ENCODE measurements at places on chromosomes 3 and 15.
A peak's percentile ranks its signal among the peaks of the same experiment; 100 is the strongest.

DNA sequence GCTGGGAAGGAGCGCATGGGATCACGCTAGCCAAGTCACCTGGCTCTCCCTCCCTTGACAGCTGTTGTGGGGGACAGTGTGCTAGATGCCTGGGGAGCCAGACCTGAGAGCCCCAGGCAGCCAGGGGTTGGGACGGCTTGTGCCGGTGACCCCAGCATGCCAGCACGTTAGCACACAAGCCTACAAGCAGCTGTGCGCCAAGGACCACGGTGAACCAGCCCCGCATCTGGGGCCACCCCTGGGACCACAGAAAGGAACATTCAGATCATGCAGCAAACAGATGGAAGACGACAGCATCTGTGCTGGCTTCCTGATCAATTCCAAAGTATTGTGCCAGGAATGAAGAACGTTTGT is 64.8 kb downstream of the NTRK3 start:
- DNase-seq: no peak

- no peak for DNase-seq
These were observed 105.3 kb upstream of the ACP3 start for GRCh38 chr3:132211896-132212295.

- DNase-seq: no peak
These were observed 1.8 kb downstream of the ARNT2 start for GRCh38 chr15:80405970-80406369.

DNA sequence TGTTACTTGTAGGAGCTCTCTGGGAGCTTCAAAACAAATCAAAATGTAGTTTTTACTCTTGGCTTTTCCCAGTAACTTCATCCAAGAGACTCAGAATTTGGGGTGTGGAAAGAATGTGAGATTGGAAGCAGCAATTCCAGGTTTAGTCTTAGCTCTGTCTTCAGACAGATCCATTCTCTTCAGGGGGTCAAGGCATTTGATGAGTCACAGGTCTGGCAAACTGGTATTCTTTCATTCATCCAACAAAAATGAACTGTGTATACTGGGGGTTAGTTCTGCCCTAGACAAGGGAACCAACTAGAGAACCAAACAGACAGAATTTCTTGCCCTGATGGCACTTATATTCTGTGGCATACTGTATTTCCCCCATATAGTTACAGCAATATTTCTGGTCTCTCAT is 36.3 kb upstream of the CADPS start:
- no peak for DNase-seq

- DNase-seq: no peak
These were observed 167.0 kb downstream of the EBLN2 start for GRCh38 chr3:73228437-73228836.

DNA sequence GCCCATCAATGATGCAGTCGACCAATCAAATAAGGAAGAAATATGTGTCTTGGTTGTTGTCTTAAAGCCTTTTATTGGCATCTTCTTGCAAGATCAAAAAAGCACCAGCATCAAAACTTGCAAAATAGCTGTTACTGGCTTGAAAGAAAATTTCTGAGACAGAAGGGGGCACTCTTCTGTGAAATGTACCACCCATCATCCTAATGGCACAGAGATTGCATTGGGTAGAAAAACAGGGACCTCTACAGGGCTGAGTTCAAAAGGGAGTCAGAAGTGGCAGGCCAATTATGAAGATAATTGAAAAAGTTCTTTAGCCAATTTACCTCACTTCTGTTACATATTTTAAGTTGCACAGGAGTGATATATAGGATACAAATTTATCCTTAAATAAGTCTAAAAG is 122.3 kb upstream of the GPR149 start:
- no peak for DNase-seq

DNA sequence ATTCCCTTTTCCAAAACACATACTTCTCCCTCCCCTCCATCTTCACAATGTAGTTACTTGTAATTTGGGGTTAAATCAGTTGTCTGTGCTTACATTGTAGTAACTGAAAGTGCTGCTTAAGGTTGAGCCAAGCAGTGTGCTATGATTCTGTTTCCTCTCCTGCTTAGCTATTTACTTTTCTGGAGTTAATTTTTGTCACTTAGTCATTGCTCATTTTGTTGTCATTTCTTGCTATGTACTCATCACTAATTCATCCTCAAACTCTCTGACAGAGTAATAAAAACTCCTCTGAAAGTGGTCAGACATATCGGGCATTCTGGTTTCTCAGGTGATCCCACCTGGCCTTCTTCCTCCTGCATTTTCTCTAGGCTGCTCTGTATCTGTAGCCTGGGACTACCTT is 80.7 kb downstream of the PPARG start:
- no peak for DNase-seq

DNA sequence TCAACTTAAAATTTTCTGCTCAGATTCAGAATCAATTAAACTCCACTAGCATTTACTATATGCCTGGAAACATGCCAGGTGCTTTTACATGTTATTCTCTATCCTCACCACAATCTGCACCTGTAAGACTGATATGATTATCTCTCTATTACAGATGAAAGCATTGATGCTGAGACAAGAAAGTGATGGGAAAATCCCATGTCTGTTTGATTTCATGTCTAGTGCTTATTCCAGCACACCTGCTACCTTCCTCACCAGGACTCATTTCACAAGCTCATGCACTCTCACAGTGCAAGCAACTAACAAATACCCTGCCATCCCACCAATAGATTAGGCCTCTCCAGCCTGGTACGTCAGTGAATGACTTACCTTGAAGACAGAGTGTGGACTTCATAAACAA is 25.0 kb upstream of the BCL6 start:
- DNase-seq: no peak

GRCh38 chr3:88385090-88385489 is 235.3 kb downstream of the C3orf38 start:
- no peak for DNase-seq

DNA sequence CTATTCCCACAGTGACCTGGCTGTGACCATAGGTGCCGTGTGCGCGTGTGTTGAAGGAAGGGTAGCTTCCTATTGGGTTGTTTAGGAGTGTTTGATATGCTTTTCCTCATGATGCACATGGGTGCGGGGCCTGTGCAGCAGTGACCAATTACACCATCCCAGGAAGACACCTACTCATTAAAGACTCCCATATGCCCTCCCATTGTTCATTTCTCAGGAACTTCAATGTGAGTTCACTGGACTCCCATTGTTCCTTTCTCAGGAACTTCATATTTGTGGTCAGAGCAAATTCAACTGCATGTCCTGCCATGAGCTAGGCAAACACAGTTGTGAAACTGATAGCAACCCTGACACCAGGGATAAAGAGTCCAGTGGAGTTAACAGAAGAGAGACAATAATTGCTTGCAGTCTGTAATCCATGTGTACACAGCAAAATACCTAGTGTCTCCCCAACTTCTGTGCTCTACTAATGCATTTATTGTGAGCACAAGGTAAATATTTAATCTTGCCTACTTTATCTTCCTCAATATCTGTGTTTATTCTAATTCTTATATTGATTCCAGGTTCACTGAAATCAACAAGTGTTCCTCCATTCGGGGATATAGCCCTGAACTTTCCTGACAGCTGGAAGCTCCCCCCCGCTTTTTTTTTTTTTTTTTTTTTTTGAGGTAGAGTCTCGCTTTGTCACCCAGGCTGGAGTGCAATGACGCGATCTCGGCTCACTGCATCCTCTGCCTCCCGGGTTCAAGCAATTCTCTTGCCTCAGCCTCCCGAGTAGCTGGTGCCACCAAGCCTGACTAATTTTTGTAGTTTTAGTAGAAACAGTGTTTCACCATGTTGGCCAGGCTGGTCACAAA is 57.5 kb upstream of the GCNT3 start:
- DNase-seq: peak; percentile 66

- peak; percentile 66 for DNase-seq
These were observed 11.0 kb upstream of the FILIP1L start for GRCh38 chr3:100125161-100125938.

DNA sequence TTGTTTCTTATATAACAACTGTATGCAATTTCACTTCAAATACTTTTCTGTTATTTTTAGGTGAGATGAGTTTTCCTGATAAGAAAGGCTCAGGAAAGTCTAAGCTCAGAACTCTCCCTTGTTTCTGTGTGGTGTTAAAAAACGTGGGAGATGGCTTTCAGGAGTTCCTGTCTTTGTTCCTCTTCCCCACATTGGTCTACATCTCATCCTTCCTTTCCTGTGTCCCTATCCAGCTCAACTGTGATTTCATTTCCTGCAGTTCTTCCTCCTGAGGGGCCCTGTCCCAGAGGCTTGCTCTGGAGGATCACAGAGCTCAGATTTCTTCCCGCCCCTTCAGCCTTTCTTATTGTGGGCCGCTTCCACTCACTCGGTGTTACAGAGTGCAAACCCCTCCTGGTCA is 11.2 kb downstream of the SEC13 start:
- DNase-seq: peak; percentile 84

DNA sequence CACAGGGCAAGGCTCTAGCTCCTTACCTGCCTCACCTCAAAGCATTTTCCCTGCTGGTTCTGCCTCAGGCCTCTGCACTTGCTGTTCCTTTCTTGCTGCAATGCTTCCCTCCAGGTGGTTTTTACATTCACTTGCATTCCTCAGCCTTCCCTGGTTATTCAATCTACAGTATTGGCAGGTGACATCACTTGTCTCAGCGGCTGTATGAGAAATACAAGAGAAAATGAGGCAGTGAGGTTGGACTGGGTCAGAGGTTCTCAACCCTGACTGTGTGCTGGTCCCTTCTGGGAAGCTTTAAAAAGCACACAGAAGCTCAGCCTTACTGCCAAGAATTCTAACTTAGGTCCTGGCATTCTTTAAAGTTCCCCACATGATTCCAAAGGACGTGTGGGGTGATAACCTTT is 26.7 kb downstream of the SIAH2 start:
- DNase-seq: no peak

DNA sequence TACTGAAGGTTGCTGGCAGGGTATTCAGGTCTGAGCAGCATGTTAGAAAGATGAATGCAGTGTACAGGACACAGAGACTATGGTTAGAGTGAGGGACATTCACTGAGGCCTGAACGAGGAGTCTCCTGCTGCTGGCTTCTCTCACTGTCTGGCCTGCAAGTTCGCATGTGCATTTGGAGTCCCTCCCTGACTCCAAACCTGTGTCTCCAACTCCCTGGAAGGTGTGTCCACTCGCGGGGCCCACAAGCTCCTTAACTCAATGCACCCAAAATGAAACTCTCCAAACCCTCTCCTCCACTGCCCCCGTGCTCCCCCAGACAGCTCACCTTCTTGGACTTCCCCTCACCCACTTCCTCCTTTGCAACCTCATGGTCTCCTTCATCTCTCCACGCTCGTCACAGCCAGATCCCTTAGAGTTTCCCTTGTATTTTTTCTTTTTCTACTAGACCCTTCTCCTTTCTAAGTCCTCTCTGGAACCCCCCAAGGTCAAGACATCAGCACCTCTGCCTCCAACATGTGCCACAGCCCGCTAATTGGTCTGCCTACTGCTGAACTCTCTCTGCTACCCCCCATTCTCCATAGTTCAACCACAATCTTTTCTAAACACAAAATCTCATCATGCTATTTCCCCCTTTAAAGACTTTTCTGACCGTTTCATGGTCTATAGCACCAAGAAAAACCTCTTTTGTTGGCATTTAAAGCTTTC is 58.3 kb downstream of the HES1 start:
- no peak for DNase-seq

DNA sequence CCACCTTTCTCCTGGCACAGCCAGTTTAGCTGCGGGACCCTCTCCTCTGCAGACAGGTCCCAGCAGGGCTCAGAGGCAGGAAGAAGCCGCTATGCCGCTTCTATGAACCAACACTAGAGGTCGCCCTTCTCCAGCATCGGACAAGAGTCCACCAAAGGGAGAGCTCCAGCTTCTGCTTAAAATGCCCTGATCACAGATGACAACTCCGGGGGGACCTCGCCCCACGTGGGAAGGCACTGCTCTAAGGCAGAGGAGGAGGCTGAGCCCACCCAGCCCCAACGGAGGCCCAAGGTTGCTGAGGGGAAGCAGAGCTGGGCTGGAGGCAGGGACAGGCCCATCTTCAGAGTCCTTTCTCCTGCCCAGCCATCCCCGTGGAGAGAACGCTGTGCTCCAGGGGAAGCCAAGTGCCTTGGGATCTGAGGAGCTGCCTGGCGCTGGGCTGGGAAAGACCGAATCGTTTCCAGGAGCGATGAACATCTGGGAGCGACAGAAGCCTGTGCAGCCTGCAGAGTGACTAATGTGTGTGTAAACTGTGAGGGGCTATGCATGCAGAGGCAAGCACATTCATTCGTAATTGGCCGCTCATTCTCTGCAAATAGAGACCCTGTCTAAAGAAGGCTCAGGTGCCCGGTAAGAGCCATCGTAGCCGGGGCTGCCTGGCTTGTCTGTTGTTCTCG is 43.5 kb upstream of the BDH1 start:
- DNase-seq: peak; percentile 87

DNA sequence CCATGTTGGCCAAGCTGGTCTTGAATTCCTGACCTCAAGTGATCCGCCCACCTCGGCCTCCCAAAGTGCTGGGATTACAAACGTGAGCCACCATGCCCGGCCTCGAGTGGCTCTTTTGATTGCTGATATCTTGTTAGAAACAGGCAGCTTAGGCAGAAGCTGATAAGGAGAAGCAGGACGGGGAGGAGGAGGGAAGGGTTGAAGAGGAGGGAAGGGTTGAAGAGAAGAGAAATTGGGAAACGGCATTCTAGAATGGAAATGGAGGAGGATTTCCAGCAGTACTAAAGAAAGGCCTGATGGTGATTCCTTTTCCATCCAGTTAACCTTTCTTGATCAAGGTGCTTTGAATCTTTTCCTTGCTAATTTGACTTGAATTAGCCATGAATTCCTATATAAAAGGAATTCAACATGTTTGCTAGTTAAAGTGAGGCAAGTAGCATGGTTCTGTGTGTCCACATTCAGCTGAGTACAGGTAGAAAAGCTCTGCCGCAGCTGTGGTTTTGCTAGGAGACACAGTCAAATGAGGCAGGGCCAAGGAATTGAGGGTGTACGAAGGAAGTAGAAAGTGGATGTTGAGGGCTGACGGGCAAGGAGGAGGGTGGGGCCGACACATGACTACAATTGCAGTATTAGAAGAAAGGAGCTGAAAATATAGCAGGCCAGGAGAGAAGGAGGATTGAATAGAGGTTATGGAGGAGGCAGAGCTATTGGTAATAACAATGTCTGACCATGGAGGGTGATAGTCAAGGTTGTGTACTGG is 27.2 kb upstream of the ATP1B3 start:
- no peak for DNase-seq

GRCh38 chr3:186980989-186981388 is 50.7 kb downstream of the ST6GAL1 start:
- no peak for DNase-seq
